ENCODE measurements at places on chromosomes 7 and 10.

DNA sequence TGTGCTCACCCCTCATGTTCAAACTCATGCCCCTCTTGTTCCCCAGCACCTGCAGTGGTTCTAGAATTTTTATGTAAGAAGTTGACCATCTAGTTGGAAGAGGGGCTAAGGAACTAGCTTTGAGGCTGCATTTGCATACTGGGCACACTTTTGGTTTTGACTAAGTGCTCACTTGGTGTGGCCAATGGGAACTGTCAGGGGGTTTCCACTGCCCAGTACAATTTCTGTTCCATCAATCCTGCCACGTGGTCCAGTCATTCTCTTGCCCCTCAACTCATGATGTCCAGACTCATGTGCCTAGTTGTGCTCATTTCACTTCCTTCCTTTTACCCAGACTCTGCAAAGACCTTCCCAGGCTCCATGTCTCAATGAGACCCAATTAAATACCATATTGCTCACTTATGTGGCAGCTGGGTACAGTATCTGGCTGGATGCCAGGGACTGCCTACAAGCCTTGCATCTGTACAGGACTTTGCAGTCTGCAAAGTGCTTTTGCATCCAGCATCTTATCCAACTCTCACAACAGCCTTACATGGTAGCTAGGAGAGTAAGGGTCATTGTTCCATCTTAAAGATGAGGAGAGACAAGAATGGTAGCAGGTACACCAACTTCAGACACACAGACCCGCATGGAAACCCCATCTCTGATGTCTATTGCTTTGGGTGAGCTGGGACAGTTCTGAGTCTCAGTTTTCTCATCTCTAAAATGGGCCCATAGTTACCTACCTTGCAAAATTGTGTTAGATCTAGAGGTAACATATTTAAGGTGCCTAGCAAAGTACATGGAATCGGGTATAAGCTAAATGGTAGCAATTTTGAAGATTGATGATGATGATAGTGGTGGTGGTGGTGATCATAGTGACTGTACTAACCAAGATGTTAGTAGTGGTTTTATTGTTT is 30.1 kb upstream of the KCNMA1 start:
- no peak for DNase-seq

DNA sequence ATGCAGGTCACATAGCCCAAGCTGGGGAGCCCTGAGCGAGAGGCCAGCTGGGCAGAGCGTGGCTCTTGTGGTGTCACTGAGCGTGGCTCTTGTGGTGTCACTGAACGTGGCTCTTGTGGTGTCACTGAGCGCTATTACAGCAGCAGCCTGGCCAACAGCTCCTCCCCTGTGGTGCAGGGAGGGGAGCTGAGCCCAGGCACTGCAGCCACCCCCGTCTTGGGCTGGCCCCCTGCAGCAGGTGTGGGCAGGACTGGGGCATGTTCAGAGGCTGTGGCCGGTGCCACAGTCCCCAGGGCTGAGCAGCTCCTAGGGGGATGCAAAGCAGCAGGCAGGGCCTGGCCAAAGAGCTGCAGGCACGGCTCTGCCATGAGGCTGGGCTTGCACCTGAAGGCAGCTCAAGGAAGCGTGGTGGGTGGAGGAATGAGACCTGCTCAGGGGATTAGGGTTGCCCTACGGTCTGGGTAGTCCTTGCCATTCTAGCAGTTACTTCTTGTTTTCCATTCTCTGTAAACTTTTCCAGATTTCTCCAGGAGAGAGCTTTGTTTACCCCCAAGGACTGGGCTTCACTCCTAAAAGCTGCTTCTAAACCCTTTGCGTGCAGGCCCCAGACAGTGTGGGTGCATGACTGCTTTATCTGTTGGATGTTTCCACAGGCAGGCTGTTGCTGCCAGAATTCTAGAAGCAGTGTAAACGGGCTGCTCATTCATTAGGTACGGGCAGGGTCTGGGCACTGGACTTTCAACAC is 29.2 kb downstream of the ZNF783 start:
- DNase-seq, result no peak

DNA sequence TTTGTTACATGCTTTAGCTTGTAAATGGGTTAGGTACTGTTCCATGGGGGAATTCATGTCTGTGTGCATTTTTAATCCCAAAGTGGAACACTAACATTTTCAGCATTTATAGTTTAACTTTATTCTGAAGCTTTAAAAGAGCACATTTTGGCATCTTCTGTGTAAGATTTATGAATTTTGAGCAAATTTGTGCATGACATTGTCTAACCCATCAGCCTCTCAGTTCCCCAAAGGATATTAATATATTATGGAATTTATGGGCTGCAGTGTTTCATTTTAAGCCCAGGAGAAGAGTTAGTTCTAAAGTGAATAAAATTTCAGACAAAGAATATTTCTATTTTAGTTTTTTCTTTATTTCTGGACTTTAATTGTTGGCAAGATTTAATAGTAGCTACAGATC is 421.4 kb downstream of the PLXDC2 start:
- DNase-seq, result no peak

DNA sequence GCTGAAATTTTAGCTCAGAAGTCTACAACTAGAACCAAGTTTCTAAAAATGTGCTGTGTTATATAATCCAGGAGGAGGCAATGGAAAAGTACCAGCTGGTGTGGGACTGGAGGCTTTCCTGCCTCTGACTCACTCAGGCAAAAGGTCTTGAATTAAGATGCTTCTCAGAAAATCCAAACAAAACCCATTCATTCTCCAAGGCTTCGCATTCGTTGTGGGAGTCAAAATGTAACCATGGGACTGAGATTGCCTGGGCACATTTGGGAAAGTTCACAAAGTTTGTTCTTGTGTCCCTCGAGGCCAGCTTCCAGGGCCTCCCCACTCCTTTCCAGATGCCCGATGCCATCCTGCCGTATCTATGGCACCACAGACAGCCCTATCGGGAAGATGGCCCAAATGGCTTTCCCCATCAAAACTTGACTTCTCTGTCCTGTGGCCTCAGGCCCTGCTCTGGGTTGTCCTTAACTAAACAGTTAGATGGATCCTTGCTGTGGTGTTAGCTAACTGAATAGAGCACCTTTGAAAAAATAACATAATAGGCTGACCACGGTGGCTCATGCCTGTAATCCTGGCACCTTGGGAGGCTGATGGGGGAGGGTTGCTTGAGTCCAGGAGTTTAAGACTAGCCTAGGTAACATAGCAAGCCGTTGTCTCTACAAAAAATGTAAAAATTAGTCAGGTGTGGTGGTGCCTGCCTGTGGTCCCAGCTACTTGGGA is 180.5 kb downstream of the PFKFB3 start:
- peak; percentile 56 for DNase-seq

DNA sequence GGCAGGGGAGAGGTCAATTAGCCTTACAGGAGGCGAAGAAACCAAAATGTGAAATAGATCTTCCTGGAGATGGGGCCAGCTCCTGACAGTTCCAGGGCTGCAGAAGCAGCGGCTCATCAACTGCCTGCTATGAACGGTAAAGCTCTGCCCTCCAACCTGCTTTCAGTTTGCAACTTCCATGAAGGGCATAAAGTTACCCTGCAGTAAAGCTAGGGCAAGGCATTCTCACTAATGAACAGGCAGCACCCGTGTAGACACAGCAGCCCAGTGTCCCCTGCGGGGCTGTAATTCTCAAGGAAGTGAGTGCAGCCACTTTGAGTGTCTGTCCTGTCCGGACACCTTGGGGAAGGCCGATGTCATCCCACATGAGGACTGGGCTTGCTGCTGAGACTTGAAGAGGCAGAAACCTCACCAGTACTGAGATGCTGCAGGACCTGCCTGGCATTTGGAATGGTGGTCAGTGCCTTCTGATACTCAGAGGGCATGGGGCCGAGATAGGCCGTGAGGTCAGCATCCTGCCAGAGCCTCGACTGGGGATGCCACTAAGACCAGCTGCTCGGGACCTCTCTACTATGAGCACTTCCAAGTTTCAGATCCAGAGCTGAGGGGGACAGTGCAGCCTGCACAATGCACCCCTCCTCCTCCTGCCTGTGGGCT is 26.1 kb upstream of the C10orf53 start:
- no peak for DNase-seq

GRCh38 chr10:129029051-129029450 is 438.0 kb upstream of the MGMT start:
- no peak for DNase-seq

DNA sequence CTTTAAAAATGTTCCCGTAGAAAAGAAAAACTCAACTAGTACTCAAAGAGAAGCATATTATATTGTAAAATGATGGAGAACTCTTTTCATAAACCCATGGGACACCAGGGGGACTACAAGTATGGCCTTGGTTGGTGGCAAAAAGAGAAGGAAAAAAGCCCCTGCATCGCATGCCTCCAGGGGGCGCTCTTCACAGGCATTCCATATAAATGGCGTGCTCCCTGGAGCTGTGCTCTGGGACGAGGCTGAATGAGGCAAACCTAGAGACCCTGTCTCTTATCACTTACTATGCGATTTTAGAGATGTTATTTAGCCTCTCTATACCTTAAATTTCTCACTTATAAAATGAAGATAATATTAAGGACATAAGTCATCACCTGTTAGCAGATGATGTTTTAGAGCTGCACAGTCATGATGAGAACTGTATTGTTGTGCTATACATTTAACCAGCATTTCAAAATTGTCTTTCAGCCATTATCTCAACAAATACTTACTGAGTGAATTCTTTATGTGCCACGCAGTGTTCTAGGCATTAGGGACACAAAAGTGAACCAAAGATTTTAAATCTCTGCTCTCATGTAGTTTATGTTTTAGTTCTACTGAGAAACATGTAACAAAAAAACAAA is 105.8 kb downstream of the ARHGAP21 start:
- DNase-seq, result peak; percentile 61

DNA sequence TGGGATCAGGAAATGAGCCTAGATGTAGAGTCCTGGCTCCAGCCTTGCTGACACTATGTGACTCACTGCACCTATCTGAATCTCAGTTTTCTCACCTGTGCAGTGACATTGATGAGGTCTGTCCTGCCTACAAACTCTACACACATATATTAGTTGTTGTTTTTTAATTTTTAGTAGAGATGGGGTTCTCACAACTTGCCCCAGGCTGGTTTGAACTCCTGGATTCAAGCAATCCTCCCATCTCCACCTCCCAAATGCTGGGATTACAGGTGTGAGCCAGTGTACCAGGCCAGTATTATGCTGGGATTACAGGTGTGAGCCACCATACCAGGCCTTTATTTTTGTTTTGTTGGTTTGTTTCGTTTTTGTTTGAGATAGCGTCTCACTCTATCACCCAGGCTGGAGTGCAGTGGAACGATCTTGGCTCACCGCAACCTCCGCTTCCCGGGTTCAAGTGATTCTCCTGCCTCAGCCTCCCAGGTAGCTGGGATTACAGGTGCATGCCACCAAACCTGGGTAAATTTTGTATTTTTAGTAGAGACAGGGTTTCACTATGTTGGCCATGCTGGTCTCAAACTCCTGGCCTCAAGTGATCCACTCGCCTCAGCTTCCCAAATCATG is 11.8 kb upstream of the DDIT4 start:
- DNase-seq, result no peak

GRCh38 chr10:127890832-127891334 is 1.9 kb downstream of the CLRN3 start:
- no peak for DNase-seq

DNA sequence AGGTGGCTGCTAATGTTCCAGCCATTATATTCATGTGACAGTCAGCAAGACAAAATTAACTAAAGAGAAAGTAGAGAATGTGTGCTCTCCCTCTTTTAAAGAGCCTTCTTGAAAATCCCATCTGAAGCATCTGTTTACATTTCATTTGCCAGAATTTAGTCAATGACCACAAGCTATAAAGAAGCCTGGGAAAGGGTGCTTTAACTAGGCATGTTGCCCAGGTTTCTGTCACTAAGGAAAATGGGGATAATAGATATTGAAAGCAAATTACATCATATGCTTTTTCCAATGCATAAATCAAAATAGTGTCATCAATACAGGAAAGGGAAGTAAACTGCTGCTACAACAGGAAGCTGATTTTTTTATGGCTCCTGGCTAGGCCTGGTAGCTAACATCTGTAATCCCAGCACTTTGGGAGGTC is 67.7 kb downstream of the ELAPOR2 start:
- DNase-seq, result no peak

GRCh38 chr10:116049158-116049973 is 223.6 kb downstream of the GFRA1 start:
- DNase-seq, result no peak

DNA sequence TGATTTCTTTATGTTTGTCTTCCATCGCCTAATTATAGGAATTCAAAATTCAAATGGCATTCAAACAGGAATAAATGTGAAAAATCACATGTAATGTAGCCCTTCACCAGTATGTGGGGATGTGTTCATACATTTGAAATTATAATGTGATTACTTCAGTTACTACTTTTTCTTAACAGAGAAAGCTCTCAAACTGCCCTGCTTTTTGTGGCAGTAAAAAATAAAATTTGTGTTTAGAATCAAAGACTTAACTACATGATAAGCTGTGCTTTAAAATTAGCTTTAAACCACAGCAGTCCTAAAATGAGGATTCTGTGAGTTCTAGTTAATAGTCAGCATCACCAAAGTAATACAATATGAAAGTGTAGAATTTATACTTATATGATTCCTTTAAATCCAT is 7.8 kb upstream of the HERC4 start:
- no peak for DNase-seq

GRCh38 chr10:93081834-93082233 is 8.1 kb downstream of the CYP26A1 start:
- DNase-seq, result no peak

- DNase-seq, result no peak
Measured at GRCh38 chr7:42431873-42432272, 194.9 kb upstream of the GLI3 start.

GRCh38 chr7:23514755-23515154 is 17.0 kb downstream of the TRA2A start:
- DNase-seq, result no peak

DNA sequence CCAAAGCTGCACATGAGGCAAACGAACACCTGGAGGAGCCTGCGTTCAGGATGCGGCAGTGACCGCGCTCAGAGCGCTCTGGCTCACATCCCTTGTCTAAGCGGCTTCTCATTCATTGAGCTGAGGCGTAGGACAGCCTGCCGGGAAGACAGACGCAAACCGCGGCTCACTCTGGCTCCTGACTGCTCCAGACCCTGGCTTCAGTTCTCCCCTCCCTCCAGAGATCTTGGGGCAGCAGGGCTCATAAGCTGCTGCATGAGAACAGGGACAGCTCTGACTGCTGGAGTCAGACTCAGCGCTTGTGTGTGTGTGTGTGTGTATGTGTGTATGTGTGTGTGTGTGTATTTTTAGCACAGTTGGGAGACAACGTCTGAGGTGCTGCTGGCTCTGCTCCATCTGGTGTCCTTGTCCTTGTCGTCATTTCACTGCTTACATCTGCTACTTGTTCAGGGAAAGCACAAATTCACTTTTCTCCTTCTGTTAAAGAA is 15.8 kb upstream of the LYZL2 start:
- no peak for DNase-seq

- no peak for DNase-seq
Measured at GRCh38 chr7:112726076-112726475, 64.1 kb downstream of the TMEM168 start.

- no peak for DNase-seq
Measured at GRCh38 chr7:130350945-130351790, 6.6 kb downstream of the CPA5 start.

DNA sequence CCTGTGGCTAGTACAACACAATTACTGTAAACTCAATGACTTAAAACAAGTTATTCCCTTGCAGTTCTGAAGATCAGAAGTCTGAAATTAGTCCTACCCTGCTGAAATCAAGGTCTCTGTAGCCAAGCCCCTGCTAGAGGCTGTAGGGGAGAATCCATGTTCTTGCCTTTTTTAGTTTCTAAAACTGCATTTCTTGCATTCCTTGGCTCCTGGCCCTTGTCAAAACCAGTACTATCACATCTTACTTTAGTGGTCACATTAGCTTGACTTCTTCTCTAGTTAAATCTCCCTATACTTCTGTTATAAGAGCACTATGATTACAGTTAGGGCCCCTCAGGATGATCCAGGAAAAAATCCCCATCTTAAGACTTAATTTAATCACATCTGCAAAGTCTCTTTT is 567.0 kb downstream of the GFRA1 start:
- DNase-seq, result no peak

All from cerebellar cortex (tissue), 1 donor.